Stimulated activated CD8-positive, alpha-beta memory T cell treated with anti-CD3 and anti-CD28 coated beads, Interleukin-15, amount 100 ng/mL, for 24 hours (primary cell): ENCODE measurements at places on chromosomes 5 and 9.

DNA sequence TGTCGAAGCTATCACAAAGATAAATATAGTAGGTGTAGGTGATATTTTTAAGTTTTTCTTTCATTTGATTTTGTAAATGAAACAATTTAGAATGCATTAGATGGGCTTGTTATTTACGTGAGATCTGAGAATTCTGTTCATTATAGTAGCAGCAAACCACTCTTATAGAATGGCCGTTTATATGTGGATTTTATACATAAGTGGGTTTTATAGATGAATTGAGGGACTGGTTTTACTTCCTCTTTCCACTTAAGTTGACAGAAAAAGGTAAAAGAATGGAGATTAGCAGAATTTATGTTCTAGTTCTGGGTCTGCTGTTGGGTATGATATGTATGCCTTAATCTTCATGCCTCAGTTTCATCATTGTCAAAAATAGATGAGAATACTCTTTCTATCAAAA is 5.6 kb downstream of the RMI1 start:
- no peak for DNase-seq

- DNase-seq: no peak
Measured at GRCh38 chr5:132074091-132074771, 642 bp downstream of the CSF2 start.

- no peak for DNase-seq
Measured at GRCh38 chr5:175710326-175710725, 52.5 kb downstream of the HRH2 start.

DNA sequence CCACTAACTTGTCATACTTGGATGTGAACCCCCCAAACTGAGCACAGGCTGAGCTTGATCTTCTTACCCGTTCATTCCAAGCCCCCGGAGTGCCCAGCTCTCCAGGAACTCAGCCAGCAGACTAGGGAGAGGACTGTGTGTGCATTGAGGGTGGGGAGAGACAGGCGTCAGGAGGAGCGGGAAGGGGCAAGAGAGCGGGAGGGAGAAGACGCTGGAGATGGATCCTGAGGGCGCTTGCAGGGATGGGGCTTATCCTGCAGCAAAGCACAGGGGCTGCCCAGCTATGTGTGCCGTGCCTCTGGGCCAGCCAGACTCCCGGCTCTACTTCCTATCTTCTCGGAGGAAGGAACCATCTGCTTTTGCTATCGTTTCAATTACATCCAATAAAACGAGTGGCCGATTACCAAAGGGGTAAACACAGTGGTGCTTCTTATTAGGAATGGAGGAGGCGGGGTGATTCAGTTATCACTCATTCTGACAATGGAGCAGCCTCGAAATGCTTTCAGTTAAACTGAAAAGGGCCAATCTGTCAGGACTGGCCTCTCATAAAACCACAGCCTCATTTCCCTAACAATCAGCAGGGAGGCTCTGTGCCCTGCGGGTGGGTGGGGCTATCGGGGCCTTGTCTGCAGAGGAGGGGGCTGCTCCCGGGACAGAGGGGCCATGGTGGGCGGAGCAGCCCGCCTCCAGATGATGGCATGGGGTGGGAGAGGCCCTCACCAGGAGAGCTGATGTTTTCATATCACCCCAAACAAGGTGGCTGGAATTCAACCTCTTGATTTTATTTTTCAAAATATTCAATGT is 168.2 kb downstream of the DAB2IP start:
- DNase-seq: no peak

GRCh38 chr5:154325566-154325965 is 120.2 kb upstream of the SAP30L start:
- DNase-seq: no peak

DNA sequence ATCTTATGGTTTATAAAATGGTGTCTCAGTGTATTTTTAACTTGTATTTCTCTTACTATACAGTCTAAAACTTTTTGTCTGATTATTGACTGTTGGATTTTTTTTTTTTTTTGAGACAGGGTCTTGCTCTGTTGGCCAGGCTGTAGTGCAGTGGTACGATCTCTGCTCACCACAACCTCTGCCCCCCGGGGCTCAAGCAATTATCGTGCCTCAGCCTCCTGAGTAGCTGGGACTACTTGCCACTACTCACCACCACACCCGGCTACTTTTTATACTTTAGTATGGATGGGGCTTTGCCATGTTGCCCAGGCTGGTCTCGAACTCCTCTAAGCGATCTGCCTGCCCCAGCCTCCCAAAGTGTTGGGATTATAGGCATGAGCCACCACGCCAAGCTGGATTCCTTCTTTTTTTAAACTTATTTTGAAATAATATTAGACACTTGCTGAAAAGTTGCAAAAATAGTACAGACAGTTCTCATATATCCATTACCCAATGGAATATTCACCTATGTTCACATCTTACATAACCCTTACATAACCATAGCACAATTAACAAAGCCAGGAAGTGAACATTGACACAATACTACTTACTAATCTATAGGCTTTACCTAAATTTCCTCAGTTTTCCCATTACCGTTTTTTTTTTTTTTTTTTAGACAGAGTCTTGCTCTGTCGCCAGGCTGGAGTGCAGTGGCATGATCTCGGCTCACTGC is 47.2 kb downstream of the STOM start:
- DNase-seq: no peak

DNA sequence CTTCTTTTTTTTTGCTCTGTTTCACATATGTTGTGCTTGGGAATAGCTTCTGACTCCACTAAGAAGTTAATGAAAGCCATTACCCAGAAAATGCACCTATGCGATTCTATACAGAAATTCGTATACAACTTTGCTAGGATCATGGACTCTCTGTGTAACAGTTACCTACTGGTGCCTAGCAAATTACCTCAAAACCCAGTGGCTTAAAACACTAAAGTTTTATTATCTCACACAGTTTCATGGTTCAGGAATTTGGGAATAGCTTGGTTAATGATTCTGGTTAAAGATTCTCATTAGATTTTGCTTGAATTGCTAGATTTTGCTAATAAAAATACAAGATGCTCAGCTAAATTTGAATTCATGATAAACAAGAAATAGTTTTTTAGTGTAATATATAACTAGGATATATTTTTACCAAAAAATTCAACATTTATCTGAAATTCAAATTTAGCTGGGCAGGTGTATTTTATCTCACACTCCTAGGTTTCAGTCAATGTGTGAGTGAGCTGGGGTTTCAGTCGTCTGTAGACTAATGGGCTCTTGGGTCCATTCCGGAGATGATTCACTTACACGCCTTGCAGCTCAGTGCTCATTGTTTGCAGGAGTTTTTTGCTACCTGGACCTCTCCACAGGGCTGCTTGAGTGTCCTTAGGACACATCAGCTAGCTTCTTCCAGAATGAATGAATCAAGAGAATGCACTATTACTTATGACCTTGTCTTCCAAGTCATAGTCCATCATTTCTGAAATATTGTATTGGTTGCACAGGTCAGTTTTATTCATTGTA is 75.1 kb downstream of the MROH2B start:
- DNase-seq: no peak
